Stimulated activated CD4-positive, alpha-beta T cell treated with anti-CD3 and anti-CD28 coated beads, Interleukin-1b, Interleukin-23, amount 100 ng/mL, for 24 hours (primary cell): ENCODE measurements at places on chromosomes 12 and 14.
A peak's percentile ranks its signal among the peaks of the same experiment; 100 is the strongest.

- no peak for DNase-seq
These were observed 255.3 kb downstream of the BMP4 start for GRCh38 chr14:53701108-53701875.

- DNase-seq: no peak
These were observed at the start of gene ART4 for GRCh38 chr12:14843425-14843887. ART4 (minus strand) TSS chr12:14843526; CDS start chr12:14843113, 413 bp downstream.

GRCh38 chr12:114733919-114734318, 49.9 kb upstream of the TBX3 start:
- DNase-seq: no peak

GRCh38 chr14:31078766-31079165, 52.6 kb upstream of the STRN3 start:
- DNase-seq: no peak

- no peak for DNase-seq
These were observed 20.6 kb upstream of the ST8SIA1 start for GRCh38 chr12:22355011-22355580.

DNA sequence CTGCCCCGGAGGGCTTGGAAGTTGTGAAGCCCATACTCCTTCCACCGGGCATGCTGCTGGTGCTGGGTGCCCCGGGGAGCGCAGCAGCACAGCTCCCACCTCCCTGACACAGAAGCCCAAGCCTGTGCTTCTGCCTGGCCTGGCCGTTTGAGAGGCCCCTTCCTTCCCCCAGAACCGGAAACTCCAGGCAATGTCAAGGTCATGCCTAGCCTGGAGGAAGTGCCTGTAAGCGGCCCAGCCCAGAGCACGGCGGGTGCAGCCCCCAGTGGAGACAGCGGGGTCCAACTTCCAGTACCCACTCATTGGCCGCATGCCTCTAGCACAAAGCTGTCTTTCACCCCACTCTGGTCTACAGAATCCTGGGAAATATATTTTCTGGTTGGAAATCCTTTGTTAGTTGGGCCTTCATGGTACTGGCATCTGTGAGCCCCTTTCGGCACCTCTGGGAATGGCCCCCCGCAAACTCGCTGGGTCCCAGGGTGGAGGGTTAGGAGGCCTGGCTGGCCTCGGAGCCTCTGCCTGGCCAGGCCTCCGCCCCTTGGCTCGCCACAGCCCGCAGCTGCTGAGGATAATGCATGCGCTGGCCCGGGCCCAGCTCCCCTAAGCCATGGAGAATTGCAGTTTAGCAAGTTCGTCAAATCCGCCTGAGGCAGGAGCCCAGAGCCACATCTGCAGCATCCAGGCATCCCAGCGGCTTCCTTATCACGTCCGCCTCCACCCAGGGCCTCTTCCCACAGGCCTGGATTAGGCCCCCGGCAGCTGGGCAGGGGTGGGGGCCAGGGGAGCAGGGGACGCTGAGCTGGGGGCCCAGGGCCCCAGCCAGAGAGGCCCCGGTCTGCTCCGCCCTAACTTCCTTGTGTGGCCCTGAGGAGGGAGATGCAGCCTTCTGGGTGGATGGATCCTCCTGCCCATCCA, 48.9 kb upstream of the DLK1 start:
- DNase-seq: no peak

DNA sequence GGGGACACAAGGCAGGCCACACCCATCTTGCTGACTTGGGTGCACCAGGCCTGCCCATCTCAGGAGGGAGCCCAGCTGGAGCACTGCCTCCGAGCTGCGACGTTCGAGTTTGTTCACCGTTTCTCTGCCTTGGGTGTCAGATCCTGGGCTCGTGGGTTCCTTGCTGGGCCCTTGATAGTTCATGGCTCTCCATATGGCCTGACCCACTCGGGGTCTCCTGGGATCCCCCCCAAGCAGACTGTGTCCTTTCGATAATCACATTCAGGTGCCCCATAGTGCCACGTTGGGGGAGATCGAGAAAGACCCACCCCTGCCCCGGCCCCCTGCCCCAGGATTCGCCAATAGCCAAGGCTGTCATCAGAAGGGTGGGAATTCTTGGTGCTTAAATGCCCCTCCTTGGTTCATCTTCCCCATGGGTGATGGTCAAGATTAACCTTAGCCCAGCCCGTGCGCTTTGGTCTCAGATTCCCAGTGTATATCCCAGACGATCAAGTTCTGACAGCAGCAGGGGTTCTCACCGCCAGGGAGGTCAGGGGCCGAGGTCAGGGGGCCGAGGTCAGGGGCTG, 7.4 kb downstream of the RFLNA start:
- DNase-seq: no peak

DNA sequence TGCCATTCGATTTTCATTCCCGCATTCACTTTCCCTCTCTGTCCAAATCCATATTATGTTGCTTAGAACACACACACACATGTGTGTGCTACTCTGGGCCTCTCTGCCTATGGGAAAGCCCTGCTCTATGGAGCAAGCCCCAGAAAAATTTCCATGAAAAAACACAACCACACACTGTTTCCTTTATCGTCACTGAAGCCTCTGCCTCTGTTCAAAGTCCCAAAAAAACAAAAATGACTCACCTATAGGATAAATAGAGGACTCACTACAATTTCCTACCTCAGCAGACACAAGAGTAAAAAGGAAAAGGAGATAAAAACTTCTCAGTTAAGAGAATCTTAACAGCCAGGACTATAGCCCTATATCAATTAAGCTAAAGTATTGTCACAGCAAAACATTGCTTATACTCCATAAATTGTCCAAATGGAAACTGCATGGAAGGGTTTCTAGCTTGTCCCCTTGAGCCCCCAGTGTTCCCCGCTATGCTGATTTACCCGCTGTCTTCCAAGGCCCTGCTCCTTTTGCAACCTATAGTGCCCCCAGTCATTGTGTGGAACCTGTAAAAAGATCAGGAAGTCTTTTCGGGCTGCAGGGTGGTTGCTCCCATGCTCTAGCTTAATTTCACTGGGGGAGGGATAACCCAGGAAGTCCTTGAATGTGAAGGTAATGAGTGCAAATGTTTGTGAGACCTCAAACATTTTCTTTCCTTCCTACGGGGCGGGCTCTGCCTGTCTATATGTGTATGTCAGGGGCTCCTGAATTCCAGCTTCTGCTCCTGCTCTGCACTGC, 11.1 kb upstream of the PIP4K2C start:
- DNase-seq: no peak

- no peak for DNase-seq
These were observed 72.8 kb downstream of the ZNF664 start for GRCh38 chr12:124045671-124046455.

DNA sequence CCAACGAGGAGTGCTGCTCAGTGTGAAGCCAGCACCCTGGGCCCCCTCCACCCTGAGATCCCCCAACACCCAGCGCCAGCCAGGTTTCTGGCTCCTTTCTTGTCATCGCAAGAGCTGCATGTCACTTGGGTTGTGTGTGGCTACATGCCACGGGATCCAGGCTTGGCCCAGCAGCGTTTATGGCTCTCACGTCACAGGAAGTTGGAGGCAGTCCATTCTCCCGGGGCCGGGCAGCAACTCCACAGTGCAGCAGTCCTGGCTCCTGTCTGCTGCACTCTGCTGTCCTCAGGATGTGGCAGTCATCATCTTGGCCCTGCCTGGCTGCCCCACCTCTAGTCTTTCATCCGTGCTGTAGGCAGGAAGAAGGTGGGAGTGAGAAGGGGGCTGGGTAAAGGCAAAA, 78.3 kb downstream of the AACS start:
- DNase-seq: no peak

DNA sequence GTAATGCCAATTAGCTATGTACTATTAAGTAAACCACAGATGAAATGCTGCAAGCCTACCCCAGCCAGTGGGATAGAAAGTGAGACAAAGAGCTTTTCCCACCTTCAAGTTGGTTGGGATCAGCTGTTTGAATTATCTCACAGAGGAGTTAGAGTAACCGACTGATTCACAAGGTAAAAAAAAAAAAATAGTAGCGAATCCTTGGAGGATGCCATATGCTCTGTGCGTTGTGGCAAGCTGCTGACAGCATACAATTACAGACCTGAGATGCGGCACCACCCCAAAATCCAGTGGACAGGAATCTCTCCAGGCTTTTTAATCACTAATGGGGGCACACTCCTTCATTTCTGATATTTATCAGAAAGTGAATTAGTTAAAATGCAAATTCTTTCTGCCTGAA, 157.0 kb upstream of the RMST start:
- DNase-seq: no peak

DNA sequence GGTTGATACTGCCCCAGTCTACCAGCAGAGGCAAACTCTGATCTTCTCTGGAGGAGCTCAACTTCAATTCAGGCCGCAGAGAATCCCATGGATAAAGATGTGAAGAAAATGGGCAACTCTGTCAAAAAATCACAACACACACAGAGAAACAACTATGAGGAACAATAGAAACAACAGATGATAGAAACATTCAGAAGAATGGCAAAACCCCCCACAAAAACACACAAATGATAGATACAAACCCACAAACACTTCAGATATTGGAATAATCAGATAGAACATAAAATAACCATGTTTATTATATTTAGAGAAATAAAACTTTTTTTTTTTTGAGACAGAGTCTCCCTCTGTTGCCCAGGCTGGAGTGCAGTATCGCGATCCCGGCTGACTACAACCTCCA, 20.0 kb upstream of the HVCN1 start:
- no peak for DNase-seq

DNA sequence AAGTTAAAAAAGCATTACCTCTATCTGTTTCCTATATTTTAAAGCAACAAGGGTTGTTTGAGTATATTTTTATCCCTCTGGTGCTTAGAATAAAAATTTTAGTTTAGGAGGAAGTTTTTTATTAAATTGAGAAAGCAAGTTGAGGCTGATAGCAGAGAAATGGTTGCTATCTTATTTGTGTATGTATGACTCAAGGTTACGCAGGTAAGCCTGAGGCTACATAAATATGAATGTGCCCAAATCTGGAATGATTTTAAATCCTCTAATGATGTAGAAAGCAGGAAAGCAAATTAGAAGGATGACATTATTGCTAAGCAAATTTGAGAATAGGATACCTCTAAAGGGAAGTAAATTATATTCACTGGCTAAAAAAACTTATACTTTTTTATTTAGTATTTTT, 109.8 kb downstream of the ACSS3 start:
- DNase-seq: no peak

DNA sequence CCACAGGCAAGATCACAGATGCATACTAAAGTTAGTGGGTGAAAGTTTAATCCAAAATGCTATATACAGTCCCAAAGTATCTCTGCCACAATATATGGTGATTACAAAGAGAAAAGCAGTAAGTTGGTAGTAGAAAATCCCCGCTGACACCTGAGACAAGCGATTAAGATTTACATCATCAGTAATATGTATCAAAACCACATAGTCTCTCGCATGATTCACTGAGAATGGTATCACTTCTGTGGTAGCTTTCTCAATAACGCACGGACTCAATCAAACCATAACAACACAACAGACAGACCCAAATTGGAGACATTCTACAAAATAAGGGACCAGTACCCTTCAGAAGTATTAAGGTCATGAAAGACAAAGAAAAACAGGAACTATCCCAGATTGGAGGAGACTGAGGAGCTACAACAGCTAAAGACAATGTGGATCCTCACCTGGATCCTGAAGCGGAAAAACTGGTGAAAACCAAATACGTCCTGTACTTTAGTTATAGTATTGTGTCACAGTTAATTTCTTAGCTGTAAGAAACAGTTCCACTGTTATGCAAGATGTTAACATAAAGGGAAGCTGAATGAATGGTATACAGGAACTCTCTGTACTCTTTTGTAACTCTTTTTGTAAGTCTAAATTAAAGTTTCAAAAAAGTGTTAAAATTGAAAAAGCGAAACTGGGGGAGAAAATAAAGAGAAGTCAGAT, 51.0 kb downstream of the SPTLC2 start:
- no peak for DNase-seq

DNA sequence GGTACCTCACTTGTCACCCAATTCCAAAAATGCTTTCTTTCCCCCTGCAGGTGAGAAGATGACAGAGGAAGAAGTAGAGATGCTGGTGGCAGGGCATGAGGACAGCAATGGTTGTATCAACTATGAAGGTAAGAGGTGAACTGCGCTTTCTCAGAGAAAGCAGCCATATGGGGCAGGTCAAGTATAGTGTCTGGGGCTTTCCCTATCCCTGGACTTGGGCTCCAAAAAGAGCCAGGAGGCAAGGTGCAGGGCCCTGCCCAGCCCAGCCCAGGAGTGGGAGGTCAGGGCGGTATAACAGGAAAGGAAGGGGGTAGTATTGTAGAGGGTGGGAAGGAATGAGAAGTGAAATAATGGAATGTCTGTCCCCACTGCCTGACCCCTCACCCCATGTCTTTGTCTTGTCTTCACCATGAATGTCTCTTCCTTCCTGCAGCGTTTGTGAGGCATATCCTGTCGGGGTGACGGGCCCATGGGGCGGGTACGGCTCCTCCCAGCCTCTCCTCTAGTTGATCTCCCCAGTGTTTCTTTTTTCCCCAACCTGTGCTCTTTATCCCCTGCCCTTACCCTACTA, 2.1 kb downstream of the MYL6 start:
- DNase-seq: peak; percentile 21

DNA sequence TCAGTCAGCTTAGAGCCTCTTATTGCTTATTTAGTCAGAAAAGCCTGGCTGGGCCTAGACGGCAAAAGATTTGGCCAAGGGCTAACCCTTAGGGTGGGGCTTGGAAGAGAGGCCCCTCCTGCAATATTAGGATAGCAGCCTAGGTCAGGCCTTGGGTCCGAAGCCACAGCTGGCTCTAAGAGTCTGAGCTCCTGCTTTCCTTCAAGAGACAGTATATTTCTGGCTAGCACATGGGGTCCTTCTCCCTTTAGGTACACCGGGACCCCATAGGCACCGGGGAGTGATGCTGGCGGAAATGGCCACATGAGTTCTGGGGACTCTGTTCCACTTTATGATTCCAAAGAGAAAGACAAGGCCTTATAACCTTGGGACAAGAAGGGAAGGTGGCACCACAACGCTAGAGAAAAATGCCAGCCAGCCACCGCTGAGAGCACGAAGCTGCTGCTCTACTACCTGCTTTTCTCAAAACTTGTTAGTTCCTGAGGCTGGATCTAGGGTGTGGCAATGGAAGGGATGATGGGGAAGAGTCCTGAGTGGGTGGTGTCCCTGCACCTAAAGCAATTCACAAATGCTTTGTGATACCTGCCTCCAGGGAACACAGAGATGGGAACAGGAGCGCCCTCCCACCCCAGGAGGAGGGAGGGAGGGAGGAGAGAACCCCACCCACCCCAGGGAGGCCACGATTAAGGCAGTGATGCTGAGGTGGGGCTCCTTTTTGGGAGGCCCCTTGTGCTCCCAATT, 3.1 kb upstream of the AVIL start:
- no peak for DNase-seq
